ENCODE measurements at places on chromosomes 6 and 20. TPM values are rescaled to one million over a fixed set of nuclear protein-coding genes. Genes with fewer than 3 reads are reported as not detected.

The VSX1 gene
- total RNA-seq = 0.54 TPM

GRCh38 chr20:13219327-13220193 lies 1.5 kb upstream of the ISM1 start:
- DNase-seq = no peak

- DNase-seq = no peak
Measured at GRCh38 chr6:148087659-148088058, 255.0 kb upstream of the SASH1 start.

DNA sequence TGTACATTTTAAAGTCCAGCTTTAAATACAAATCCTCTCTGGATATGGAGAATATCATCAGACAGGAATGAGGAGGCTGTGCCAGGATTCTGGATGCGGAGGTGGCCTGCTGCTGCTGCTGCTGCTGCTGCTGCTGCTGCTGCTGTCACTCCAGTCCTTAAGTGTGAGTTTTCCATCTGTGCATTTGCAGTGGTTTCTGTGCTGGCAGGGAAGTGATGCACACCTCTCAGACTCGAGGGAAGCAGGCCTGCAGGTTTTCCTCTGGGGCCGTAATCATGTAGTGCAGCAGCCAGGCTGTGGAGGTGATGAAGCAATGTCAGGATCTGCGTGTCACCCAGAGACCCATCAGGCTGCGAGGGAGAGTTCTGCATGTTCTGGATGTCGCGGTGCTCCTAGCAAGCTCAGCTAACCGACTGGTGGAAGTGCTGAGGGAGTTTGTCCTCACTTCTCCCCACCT lies 32.0 kb downstream of the CFAP61 start:
- DNase-seq = no peak

The ZNF334 gene
- total RNA-seq = 1.2 TPM

The PNPLA1 gene
- not detected for total RNA-seq

- DNase-seq = no peak
Measured at GRCh38 chr6:116108836-116109235, 8.2 kb downstream of the NT5DC1 start.

The TRIM31 gene
- total RNA-seq = not detected

- no peak for DNase-seq
Measured at GRCh38 chr6:108968325-108969316, 120.4 kb downstream of the ARMC2 start.

- DNase-seq = no peak
Measured at GRCh38 chr6:135657207-135657606, 159.7 kb upstream of the AHI1 start.

DNA sequence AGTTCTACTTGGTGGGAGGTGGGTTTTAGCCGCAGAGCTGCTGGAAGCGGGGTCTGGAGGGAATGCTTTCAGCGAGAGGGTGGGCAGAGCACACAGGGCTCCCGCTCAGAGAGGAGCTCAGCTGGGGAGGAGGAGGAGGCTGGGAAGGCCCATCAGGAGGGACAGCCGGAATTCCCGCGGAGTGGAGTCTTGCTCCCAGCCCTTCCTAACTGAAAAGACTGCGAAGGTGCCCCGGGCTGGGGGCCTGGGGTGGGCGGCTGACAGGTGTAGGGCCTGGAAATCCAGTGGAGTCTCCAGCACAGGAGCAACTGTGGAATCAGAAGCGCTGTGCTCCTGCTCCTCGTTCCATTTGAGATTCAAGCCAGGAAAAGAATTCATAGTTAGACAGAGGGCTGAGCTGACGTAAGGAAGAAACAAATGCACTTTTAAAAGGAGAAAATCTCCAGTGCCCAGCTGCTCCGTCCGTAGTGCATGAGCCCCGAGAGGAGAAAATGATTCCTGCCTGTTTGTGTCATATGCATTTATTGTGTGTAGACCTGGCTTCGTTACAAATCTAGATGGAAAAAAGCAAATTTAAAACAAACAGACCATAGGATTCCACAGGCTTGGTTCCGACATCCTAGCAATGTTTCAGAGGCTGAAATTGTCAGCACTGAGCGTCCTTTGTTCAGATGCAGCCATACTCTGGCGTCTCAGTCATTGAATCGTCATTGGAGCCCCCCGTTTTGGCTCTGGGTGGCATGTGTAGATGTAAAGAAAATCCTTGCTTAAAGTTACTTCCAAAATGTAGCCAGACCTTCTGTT lies 197.7 kb downstream of the SMOC2 start:
- no peak for DNase-seq

The POM121L2 gene
- not detected for total RNA-seq

The ROMO1 gene
- total RNA-seq = 176 TPM

The CPXM1 gene
- 0.19 TPM for total RNA-seq

- DNase-seq = no peak
Measured at GRCh38 chr20:34243377-34243776, 2.2 kb downstream of the ASIP start.

DNA sequence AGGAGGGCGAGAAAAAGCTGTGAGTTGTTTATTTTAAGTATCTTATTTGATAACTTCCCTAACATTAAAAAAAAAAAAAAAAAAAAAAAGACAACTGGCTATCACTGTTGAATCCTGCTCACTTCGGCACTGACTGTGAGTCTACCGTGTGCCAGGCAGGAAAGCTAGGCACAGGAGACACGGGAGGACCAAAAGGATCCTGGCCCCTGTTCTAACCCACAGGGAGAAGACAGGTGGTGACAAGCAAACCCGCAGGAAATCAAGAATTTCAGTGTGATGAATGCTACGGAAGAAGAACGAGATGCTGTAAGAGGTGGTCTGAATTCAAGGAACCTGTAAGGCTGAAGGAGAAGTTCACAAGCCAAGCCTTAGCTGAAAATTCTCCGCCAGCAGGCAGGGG lies 94.7 kb upstream of the NFATC2 start:
- no peak for DNase-seq

- DNase-seq = no peak
Measured at GRCh38 chr6:40671694-40672050, 84.5 kb upstream of the LRFN2 start.
